ENCODE measurements at places on chromosomes 1 and 21.
A peak's percentile ranks its signal among the peaks of the same experiment; 100 is the strongest.

GRCh38 chr1:50955116-50955515 lies 5.0 kb downstream of the FAF1 start:
- no peak for DNase-seq

DNA sequence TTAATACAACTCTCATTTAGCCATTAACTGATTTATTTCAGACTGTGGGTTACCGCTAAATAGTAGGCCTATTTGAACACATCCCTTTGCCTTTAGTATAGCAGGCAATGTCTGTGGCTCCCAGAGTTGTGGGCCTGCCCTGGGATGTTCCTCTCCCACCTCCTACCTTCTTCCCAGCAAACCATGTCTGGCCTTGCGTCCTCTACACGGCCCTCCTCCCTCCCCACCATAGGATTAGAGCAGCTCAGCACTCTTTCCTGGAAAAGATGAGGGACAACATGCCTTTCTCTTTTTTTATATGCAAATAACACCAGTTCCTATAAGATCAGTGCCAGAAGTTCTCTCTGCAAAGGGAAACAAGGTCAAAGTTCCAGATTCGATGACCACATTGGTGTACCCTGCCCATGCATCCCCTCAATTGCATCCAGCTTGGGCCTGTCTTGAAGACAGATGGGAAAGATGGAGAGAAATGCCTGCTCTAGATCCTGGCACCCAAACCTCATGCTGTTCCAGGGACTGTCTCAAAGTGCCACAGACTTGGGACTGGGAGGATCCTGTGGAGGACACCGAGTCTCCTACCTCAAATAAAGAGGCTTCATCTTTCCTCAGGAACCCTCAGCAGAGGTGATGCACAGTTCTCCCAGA lies 57.2 kb downstream of the CD46 start:
- no peak for DNase-seq

GRCh38 chr1:119002028-119002686 lies 14.0 kb upstream of the TBX15 start:
- peak; percentile 90 for DNase-seq

GRCh38 chr1:164836614-164837018 lies 277.6 kb downstream of the PBX1 start:
- no peak for DNase-seq

GRCh38 chr21:45053561-45054226 lies 20.7 kb upstream of the ADARB1 start:
- no peak for DNase-seq

GRCh38 chr1:31830511-31830910 lies 14.7 kb upstream of the SPOCD1 start:
- no peak for DNase-seq

- DNase-seq = no peak
Observed at GRCh38 chr1:3245344-3245743, 176.3 kb downstream of the PRDM16 start.

DNA sequence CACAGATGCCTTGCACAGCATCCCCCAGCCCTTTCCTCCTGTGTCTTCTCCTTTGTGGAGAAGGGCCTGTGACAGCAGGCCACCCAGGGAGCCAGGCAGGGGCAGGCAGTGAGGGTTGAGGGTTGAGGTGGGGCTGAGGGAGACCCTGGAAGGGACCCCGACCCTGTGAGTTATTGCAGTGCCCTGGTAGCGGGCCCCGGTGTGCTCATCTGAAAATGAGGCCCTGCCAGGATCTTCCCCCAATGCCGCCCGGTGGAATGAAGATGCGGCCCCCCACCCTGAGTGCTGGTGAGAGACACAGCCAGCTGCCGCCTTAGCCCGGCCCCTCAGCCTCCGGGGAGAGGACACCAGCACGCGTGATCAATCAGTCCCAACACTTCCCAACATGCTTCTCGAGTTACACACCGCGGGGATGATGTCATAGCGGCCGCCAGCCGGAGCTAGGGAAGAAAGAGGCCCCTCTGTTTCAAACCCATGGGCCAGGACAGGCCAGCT lies 36.2 kb upstream of the ACTRT2 start:
- peak; percentile 24 for DNase-seq

GRCh38 chr21:37915497-37915911 lies 753 bp downstream of the KCNJ6 start:
- peak; percentile 33 for DNase-seq

GRCh38 chr1:86504137-86504479 lies 35.4 kb downstream of the CLCA1 start:
- no peak for DNase-seq

DNA sequence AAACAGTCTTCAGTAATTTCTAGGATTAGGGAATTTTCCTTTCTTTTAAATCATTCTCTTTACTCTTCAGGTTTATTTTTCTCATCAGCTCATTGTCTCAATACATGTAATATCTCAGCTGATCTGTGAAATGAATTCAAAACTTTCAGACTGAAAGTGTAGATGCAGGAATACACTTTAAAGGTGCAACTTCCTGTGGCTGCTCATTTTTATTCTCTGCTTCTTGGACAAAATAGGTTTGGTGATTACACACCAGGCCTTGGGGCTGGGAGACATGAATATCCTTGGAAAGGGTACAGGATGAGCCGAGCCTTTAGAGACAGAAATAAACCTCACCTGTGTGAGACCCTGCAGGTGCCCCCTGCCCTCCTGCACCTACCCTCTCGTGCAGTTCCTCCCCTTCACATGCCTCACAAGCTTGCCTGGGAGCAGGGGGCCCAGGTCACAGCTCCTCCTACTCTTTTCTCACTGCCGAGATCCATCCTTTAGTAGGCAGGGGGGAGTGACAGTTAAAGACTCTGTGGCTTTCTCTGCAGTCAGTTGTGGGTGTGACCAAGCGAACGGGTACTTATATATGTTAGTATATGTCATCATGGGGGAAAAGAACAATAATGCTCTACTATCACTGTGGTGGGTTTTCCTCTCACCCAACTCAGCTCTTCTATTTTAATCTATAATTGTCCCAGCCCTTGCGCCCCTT lies 23.6 kb downstream of the XCL2 start:
- no peak for DNase-seq

- DNase-seq = peak; percentile 68
Observed at GRCh38 chr1:50348449-50349241, 74.6 kb downstream of the DMRTA2 start.

- DNase-seq = no peak
Observed at GRCh38 chr1:38077523-38078147, 31.0 kb upstream of the POU3F1 start.

GRCh38 chr1:27341525-27342252 lies at the start of gene SYTL1:
Gene SYTL1 (plus strand): TSS chr1:27342022. CDS start chr1:27345335, 3,313 bp downstream.
- DNase-seq = peak; percentile 76

DNA sequence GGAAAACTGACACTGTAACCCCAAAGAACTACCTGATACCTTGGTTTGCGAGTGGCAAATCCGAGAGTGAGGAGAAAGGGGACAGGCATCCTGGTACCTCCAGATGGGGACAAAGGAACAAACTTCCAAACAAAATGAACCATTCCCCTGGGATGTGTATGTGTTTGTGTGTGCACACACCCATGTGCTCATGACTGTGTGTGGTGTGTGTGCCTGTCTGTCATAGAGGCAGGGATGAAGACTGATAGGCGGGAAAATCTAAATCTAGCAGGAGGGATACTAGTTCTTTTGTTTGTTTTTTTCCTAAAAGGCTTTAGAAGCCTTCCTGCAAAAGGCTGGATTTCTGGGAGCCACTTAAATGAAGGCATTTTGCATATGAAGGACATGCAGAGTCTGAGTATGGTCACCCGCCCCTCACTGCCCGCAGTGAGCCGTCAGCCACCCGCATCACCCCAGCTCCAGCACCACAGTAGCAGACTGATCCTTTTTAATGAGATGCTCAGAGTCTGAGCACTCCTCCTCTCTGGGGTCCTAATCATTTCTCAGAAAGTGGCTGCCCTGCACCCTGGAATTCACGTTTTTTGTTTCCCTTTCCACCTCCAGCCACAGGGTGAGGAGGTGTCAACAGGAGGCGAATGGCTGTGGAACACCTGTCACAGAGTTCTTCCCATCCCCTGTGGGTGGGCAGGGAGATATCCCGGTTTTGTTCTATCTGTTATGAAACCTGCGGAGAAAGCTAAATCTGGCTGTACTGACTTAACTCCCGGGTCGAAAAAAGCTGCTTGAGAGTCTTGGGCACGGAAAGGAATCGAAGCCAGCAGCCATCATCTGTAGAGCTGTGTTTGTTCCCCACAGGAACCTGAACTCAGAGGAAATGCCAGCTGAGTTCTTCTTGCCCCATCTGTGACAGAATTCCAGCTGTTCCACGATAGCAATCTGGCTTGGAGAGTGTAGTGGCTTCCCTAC lies 34.9 kb downstream of the UTP25 start:
- DNase-seq = no peak

- no peak for DNase-seq
Observed at GRCh38 chr1:39268906-39269305, 64.4 kb downstream of the MACF1 start.
